ENCODE measurements at places on chromosomes 2 and 18.

DNA sequence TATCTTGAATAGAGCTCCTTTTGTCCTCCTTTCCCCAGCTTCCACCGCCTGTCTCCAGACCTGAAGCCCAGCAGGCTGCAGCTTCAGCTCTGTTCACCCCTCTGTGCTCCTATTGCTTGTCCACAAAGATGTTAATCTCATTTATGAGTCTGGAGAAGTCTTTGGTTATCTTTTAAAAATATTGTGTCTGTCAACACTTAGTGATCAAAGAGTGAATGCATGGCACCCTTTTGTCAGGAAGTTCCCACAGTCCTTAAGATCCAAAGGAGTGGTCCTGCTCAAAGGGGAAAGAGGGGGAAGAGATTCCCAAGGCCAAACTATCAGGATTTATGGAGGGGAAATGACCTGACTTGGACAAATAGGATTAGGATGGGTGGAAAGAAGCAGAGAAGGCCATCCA, 118.9 kb downstream of the ACAA2 start:
- DNase-seq: no peak

DNA sequence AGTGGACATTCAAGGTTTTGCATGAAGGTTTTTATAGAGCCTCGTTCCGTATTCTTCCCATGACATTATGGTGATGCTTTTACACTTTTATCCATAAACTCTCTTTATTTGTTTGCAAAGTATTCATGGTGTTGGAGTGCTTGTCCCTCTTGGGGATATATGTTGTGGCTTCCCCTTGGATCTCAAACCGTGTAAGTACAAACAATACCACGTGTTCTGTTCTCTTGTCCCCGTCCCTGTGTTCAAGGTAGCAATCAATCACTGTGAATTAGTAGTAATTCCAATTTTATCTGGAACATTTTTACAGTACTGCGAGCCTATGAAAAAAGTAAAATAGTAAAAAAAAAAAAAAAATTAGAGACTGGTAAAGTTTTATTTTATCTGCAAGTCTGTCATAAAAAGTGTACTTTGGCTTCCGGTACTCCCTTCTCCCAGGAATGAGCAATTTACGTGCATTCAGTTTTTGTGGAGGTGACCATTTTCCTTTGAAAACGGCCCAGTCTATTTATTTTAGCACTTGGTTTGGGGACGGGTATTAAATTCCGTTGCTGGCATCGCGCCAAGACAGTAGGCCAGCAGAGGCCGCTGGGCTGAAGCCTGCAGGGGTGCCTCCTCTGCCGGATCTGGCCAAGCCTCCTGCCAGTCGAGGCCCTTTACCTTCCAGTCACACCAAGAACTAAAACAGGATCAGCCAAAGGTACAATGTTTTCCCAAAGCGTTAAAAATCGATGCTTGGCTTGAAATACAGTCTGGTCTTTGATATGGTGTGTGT, 175.7 kb downstream of the SOCS6 start:
- no peak for DNase-seq

DNA sequence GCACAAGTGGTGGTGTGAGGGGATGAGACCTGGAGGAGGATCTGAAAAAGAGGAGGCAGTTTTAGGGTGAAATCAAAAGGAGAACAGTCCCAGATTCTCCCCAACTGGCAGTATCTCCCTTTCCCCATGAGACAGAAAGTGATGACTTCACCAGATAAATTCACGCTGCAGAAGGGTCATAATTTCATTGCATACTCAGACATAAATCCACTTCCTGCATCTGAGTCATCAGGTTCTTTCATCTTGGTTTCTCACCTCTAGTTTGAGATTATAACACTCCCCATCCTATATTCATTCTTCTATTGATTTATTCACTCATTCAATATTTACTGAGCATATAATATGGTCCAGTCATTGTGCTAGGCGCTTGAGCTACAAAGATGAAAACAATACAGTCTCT, 64.7 kb downstream of the CCDC148 start:
- no peak for DNase-seq

GRCh38 chr2:9278439-9278838, 71.8 kb downstream of the ASAP2 start:
- DNase-seq: no peak

- DNase-seq: no peak
These were observed 300.8 kb downstream of the CNTNAP5 start for GRCh38 chr2:124325667-124326440.

- DNase-seq: no peak
These were observed 14.0 kb downstream of the INPP5D start for GRCh38 chr2:233074106-233074505.

DNA sequence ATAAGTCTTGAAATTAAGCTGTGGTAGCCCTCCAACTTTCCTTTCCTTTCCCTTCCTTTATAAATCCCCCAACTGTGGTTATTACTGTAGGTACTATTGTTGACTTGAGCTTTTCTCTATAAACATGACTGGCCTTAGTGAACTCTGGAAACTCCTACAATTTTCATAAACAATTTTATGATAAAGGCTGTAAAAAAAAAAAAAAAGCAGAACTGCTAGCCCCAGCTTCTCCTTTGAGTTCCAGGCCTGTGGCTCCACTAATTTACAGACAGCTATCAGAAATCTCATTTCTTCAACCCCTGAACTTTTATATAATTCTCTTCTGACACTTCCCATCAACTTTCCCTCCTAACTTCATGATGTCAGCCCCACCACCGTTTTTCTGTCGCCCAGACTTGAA, 174.3 kb downstream of the IKZF2 start:
- no peak for DNase-seq

DNA sequence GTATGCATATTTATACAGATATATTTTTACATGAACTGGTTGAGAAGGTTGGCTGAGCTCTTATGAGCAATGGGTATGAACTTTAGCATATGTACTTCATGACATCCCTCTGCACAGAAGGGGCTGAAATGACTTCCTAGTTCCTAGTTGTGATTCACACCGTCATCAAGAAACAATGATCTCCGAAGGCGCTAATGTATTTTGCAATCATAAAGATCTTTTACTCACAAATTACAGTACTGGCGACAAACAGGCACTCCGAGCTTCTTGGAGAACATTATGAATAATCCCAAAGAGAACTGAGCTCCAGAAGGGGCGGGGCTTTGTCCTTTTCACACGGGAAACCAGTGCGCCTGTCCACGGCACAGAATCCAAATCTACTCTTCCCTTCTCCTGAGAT, 18.1 kb downstream of the BCL2 start:
- DNase-seq: no peak

GRCh38 chr18:653512-653911, 3.9 kb upstream of the TYMS start:
- no peak for DNase-seq

GRCh38 chr2:105952131-105952530, 207.4 kb downstream of the NCK2 start:
- no peak for DNase-seq

Data from T-cell (primary cell).